Stimulated activated effector memory CD8-positive, alpha-beta T cell treated with anti-CD3 and anti-CD28 coated beads, Interleukin-12 subunit alpha, Interleukin-12 subunit beta, amount 100 ng/mL, for 72 hours (primary cell): ENCODE measurements at places on chromosomes 3 and 15.

GRCh38 chr3:129625072-129625874 is 18.8 kb upstream of the PLXND1 start:
- DNase-seq: no peak

DNA sequence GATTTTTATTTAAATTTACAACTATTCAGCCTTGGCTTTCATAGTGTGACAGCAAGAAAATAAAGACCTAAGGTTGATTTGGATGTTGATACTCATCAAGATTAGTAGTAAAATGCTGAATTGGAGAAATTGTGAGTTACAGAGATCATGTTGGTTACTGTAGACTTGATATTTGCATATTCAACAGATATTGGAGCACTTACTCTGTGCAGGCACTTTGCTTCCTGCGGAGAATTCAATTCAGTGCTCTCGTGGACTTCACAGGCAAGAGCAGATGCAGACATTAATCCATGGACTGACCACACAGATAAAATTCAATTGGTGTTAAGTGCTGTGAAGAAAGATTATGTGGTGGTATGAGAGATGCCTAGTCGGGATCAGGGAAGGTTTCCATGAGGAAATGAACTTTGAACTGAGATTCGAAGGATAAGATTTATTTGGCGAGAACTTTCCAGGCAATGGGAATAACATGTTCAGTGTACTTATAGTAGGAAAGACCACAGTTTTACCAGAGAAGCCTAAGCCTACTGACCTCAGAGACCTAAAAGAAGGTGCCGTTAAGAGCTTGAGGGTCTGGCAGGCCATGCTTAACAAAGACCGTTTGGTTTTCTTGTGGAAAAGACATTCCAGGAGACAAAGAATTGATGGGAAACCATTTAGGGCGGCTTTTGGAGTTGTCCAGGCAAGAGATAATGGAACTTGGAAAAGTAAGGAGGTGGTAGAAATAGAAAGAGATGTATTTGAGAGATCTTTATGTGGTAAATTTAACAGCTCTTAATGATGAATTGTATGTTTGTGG is 4.3 kb downstream of the SELENOT start:
- no peak for DNase-seq

DNA sequence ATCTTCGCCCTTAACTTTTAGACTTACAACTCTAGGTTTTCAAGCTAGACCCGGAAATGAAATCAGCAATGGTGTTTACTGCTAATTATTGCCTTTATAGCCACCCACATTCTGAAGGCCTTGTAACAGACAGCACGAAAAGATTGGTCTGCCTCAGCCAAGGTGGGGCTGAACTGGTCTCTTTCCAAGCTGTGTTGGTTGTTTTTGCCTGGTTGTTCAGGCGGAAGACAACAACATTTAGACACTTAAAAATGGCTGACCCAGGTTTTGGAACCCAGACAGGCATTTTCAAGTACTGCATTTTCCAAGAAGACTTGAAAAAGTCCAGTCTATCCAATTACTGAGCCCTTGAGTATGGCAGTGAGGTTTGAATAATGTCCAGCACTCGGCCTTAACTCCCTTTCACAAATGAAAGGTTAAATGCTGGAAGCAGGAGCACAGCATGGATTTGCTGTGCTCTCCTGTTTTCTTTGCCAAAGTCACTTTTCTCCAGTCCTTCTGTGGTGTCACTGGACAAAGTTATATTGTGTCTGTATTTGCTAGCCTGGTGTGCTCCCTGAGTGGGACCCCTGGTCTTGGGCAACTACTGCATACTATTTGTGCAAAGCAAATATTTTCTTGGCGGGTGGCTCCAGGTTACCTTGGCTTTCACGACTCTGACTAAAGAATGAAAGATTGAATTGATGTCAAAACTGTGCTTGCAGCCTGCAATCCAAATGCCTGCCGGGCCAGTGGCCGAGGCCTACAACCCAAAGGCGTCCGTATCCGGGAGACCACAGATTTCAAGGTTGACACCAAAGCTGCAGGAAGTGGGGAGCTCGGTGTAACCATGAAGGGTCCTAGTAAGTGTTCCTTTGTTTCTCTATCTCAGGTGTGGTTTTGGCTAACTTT is 93.5 kb downstream of the FLNB start:
- DNase-seq: no peak

- no peak for DNase-seq
Observed at GRCh38 chr3:46143951-46144473, 64.1 kb downstream of the CCR1 start.

DNA sequence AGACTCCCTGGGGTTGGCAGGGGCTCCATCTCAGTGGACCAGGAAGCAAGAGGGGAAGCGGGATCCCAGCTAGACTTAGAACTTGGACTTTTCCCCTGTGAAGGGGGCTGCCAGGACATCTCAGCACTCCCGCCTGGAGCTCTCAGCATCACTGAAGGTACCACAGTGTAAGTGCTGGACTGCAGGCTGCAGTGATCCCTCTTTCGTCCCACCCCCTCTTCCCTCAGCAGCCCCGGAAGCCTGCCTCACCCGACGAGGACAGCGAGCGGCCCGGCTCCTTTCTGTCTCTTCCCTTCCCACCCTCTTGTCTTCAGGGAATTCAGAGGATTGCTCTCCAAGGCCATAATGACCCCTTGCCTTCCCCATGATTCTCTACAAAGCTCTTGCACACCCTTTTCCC is 94.4 kb downstream of the ANP32A start:
- DNase-seq: no peak
